ENCODE measurements at places on chromosomes 1 and 21. TPM values are rescaled to one million over a fixed set of nuclear protein-coding genes. Genes with fewer than 3 reads are reported as not detected.

Gene TNFRSF8
- polyA plus RNA-seq = not detected

Gene SLC16A4
- 0.73 TPM for polyA plus RNA-seq

Gene LDLRAP1
- polyA plus RNA-seq = 306 TPM

Gene TBX15
- 0.05 TPM for polyA plus RNA-seq

Gene PMF1
- polyA plus RNA-seq = 73.3 TPM

Gene SYT14
- not detected for polyA plus RNA-seq

Gene RCSD1
- polyA plus RNA-seq = 163 TPM

Gene IQCC
- not detected for polyA plus RNA-seq

Gene LCE2A
- polyA plus RNA-seq = not detected

Gene MYOC
- polyA plus RNA-seq = not detected

Gene PIGP
- polyA plus RNA-seq = 31.5 TPM

Gene OR2T35
- not detected for polyA plus RNA-seq

Gene GBP4
- polyA plus RNA-seq = 36.8 TPM

Gene IL24
- 20.3 TPM for polyA plus RNA-seq

Gene KRTAP12-1
- polyA plus RNA-seq = not detected

Gene EFCAB14
- polyA plus RNA-seq = 117 TPM

Gene SYCP1
- polyA plus RNA-seq = not detected

Gene SNAPIN
- polyA plus RNA-seq = 74.4 TPM

Gene FABP3
- not detected for polyA plus RNA-seq

Gene LRRC53
- not detected for polyA plus RNA-seq

Gene PLA2G5
- not detected for polyA plus RNA-seq

Gene DMRTA2
- polyA plus RNA-seq = not detected

Gene IL12RB2
- 7.3 TPM for polyA plus RNA-seq

Gene DIRAS3
- polyA plus RNA-seq = not detected

Gene ST6GALNAC5
- not detected for polyA plus RNA-seq

Gene TMPRSS3
- 4.2 TPM for polyA plus RNA-seq

Gene ESRRG
- polyA plus RNA-seq = not detected

Gene SAMSN1
- polyA plus RNA-seq = 50.8 TPM

Gene NHLH1
- not detected for polyA plus RNA-seq

Gene KDF1
- 4.6 TPM for polyA plus RNA-seq

Gene GJB5
- not detected for polyA plus RNA-seq

Gene KCNJ9
- polyA plus RNA-seq = not detected

Gene TNFRSF4
- polyA plus RNA-seq = 75.1 TPM

Gene S100A7
- polyA plus RNA-seq = not detected

Gene ITGB2
- 575 TPM for polyA plus RNA-seq

Gene FCGR1A
- not detected for polyA plus RNA-seq

Gene PIGR
- polyA plus RNA-seq = not detected

Gene NUAK2
- 35.7 TPM for polyA plus RNA-seq

Gene CCDC17
- not detected for polyA plus RNA-seq

Gene CD46
- polyA plus RNA-seq = 176 TPM

Gene PLPPR4
- not detected for polyA plus RNA-seq

Data from CD4-positive, alpha-beta memory T cell (primary cell).